ENCODE measurements at places on chromosomes 7 and 10. TPM values are rescaled to one million over a fixed set of nuclear protein-coding genes. Genes with fewer than 3 reads are reported as not detected.

DNA sequence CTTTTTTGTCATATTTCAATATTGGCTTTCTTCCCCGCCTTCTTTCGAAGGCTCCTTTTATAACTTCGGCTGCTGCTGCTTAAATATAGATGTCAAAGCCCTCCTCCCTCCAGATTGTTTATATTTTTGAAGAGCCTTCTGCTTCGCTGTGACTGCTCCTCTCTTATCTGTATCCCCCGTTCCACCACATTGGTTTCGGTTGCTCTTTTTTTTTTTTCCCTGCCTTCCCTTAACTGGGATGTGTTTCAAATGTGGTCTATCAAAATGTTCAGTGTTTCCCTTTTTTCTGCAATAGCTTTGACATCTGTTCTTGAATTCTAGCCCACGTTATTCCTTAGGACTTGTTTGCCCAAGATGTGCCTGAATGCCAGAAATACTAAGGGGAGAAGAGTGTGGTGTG is 96.4 kb downstream of the CUX1 start:
- DNase-seq = no peak

NOS3 gene
- 0.78 TPM for total RNA-seq

DNA sequence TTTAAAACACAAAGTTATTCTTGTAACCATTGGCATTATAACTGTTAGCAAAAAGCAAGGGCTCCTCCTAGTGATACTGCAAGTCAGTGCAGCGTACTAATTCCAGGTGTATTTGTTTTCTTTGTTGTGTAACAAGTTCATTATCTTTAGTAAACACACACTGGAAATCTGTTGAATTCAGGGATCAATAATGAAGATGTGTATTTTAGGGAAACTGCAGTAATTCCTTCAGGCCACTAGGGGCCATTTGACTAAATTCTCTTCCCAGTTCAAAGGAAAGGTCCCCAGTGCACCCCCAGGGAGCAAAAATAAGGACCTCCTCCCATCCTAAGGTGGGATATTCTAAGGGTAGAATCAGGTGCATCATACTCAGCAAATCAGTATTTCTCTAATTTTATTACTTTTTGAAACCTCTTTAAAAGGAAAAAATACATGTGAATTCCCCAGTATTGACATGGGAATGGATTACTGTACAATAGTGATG is 158.6 kb upstream of the LYZL1 start:
- DNase-seq = no peak

DNA sequence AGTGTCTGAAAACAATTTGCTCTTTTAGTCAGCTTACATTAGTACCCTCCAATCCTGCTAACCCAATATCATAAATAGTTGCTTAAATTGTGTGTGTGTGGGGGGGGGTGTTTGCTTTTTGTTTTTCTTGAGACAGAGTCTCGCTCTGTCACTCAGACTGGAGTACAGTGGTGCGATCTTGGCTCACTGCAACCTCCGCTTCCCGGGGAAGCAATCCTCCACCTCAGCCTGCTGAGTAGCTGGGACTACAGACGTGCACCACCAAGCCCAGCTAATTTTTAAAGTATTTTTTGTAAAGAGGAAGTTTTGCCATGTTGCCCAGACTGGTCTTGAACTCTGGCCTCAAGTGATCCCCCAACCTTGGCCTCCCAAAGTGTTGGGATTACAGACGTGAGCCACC is 73.5 kb upstream of the PDLIM1 start:
- DNase-seq = no peak

NPVF gene
- total RNA-seq = not detected

DNA sequence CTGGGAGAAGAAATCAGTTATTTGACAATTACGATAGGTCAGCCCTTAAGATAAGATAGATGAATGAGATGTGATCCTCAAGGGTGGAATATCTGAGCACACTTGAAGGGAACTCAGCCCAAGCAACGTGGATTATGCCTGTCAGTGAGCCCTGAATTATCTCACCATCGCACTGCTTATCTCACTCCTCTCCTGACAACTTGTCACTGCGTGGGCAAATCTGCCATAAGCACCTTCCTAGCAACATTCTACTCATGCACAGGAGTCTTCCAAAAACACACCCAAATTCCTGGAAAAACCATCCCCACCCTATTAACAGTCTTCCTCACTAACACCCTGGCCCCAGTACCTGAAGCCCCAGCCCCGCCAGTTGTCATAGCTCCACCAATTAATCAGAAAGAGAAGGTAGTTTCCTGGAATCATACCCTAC is 46.5 kb upstream of the IL6 start:
- no peak for DNase-seq
